ENCODE measurements at places on chromosomes 4 and X.

DNA sequence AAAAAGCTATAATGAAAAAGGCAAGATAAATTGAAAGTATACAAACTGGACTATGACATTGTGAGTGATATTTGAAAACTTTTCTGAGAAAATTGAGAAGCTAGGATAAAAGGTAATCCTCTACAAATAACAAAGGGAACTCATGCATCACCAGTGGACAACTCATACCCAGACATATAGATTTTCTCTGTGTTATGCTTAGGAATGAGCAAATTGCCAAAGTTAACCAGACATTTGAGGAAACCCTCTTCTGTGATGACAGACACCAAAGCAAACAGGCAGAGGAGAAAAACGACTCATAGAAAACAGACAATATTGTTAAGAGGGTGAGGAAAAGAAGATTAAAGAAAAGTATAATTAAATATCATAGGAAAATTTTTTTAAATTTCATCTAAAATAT lies 186.5 kb downstream of the MAB21L2 start:
- DNase-seq: no peak

- DNase-seq: no peak
These were observed 187.9 kb downstream of the MAB21L2 start for GRCh38 chr4:150769845-150770244.

DNA sequence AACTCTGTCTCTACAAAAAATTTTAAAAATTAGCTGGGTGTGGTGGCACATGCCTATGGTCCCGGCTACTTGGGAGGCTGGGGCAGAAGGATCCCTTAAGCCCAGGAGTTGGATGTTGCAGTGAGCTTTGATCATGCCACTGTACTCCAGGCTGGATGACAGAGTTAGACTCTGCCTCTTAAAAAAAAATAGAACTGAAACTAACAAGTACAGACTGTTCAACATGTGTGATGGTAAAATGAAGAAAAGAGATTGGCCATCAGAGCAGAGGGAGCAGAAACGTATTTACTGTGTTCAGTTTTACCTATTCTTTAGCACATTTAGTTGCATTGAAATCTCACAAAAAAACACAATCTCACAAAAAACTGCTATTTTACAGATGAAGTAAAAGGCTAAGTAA lies 77.9 kb upstream of the NAP1L5 start:
- no peak for DNase-seq

- no peak for DNase-seq
These were observed 194.7 kb downstream of the GALNTL6 start for GRCh38 chr4:172007889-172008288.

DNA sequence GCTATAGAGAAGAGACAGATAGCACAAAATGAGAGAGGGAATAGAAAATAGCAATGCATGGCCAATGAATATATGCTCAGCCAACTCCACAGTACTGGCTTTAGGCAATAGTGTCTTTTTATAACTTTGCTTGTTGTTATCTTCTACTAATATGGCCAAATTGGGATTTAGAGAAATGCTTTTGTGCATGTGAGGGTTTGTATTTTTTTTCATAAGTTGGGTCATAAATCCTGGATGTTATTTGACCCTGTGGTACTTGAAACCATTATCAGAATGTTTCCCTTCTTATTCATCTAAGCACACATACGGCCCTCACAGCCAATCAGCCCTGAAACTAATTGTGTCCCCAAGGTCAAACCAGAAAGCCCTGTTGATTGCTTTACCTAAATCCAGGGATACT lies 35.2 kb upstream of the LPAR4 start:
- no peak for DNase-seq

GRCh38 chr4:40225497-40225896 lies 28.7 kb downstream of the RHOH start:
- no peak for DNase-seq

GRCh38 chr4:180792541-180792940 lies 1450.7 kb upstream of the TENM3 start:
- no peak for DNase-seq

GRCh38 chrX:87727620-87728019 lies 210.0 kb downstream of the KLHL4 start:
- no peak for DNase-seq

GRCh38 chr4:107497054-107497453 lies 223.0 kb downstream of the PAPSS1 start:
- DNase-seq: no peak
